GM13976 (cell line): ENCODE measurements at places on chromosomes 5 and 9.
A peak's percentile ranks its signal among the peaks of the same experiment; 100 is the strongest.

GRCh38 chr9:97753975-97754374, 56.8 kb upstream of the XPA start:
- no peak for DNase-seq

DNA sequence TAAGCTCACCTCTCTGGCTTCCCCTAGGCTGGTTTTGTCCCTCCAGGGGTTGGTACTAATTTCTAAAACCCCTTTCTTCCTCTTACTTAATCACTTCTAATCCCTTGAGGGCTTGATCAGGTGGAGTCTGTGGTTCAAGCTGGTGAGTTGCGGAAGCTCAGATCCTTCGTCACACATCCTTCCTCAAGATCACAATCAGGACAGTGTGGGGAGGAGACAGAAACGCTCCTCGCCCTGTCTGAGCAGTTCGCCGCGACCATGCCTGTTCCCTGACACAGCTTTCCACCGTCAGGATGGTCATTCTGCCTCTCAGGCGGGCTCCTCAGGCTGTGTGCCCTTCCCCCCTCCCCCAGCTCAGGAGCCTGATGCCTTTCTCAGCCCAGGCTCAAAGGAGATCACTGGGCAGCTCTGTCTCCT, 24.3 kb downstream of the CPLX2 start:
- DNase-seq: peak; percentile 55

GRCh38 chr5:39341896-39342295, 22.4 kb downstream of the C9 start:
- DNase-seq: no peak

DNA sequence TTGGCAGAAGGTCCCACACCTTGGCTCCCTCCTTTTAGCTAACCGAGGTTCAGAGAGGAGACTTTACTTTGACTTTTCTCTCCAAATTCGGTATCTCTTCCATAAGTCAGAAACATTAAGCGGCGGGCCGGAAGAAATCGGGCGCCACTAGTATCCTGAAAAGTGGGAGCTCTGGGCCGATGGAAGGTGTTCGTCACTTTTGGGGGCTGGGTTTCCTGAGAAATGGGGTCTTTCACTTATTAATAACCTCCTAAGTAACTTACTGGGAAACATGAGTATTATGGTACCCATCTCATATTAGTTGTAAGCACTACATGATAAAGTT, 716 bp downstream of the STX17 start:
- DNase-seq: no peak

DNA sequence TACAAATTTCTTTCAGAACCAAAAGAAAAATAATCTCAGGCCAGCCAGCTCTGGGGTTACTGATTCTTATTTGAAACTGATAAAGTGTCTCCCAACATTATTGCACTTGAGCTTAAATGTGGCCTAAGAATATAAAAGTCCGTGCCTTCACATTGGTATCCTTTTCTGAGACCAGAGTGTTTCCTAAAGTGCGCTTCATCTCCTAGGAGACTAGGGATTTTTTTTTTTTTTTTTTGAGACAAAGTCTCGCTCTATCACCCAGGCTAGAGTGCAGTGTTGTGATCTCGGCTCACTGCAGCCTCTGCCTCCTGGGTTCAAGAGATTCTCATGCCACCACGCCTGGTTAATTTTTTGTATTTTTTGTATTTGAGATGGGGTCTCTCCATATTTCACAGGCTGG, 23.6 kb upstream of the KCNIP1 start:
- no peak for DNase-seq

- no peak for DNase-seq
Measured at GRCh38 chr5:3214838-3215374, 380.7 kb upstream of the IRX1 start.

DNA sequence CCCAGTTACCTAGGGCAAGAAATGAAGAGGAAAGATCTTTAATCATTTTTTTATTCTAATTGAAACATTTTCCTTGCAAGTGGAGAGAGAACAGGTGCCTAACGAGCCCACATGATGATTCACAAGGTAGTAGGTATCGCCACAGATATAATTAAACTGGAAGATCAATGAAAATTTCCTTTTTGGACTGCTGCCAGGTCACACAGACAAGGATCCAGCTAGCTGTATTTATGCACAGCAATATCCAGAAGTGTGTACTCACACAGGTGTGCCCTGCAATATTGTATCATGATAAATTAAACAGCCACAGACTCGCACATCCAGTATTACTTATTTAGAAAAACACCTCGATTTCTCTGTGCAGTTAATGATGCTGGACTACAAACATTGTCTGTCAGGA, 294.0 kb upstream of the SMARCA2 start:
- DNase-seq: no peak

GRCh38 chr5:10581867-10582511, 18.1 kb downstream of the ANKRD33B start:
- no peak for DNase-seq

DNA sequence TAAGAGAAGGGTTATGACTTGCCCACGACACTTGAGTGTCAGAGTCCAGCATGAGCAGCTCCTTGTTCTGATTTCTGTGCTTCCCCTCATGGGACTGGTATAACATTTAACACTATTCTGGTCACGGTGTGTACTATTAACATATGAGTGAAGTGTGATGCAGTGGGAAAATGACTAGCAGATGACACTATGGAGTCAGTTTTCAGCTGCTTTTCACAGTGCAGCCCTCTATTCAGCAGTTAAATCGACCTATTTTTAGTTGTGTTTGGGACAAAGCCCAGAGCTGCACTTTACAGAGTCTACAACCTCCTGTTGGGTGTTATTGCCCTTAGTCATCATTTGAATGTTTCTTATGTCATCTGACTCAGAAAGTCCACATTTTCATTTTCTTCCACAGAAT, 59.1 kb downstream of the CHSY3 start:
- no peak for DNase-seq

GRCh38 chr5:126516133-126516532, 78.9 kb downstream of the ALDH7A1 start:
- DNase-seq: no peak

GRCh38 chr9:118478752-118479151, 774.5 kb downstream of the TLR4 start:
- DNase-seq: no peak

DNA sequence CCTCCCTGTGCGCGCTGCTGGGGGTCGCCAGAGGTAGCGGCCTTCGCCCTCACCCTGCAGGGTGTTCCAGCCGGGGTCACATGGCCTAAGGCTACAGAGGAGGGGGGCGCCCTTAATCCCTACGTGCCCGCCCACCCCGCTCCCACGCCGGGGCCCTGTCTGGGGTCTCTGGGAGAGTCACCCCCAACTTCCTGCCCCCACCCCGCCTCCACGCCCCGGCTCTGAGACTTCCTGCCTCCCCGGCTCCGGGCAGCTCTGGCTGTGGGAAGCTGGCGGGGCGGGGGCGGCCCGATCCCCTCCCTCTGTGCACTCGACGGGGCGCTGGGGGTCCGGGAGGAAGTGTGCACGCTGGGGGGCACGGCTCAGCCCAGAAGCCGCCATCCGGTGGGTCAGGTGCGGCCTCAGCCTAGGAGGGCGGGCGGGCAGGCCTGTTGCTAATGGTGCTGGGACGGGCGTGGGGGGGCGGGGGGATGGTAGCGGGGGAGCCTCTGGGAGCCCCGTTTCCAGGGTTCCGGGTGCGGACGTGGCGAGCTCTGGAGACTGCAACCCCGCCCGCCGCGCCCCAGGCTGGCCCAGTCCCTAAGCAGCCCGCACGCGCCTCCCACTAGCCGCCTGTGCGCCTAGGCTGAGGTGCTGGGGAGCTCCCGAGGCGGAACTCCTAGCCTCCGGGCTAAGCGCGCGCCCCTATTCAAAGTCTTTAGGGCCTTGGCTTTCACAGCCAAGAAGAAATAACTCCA, 61.6 kb downstream of the CXXC5 start:
- DNase-seq: peak; percentile 72

- DNase-seq: no peak
Measured at GRCh38 chr9:136474974-136475865, 7.6 kb downstream of the SEC16A start.

DNA sequence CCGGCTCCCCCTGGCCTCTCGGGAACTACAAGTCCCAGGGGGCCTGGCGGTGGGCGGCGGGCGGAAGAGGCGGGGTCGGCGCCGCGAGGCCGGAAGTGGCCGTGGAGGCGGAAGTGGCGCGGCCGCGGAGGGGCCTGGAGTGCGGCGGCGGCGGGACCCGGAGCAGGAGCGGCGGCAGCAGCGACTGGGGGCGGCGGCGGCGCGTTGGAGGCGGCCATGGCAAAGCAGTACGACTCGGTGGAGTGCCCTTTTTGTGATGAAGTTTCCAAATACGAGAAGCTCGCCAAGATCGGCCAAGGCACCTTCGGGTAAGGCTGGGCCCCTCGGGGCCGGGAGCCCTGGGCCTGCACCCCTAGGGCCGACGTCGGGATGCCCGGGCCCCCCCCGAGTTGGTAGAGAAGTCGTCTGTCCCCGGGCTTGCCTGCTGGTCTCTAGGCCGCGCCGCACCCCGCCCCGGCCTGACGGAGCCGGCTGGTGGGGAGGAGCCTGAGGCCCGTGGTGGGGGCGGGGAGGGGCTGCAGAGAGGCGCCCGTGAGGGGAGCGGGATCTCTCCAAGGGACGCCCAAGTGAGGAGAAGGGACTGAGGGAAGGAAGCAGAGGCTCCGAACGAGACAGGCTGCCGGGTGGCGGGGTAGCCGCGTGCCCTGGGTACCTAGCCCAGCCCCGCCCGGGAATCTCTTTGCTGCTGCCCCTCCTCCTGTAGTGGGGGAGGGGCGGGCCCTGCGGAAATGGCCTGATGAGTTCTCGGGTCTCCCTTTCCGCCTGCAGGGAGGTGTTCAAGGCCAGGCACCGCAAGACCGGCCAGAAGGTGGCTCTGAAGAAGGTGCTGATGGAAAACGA, at the start of gene CDK9:
CDK9 (plus strand) TSS at position 102 of the 840 bp plus-strand sequence; CDS start at position 217, 115 bp downstream.
- peak; percentile 95 for DNase-seq

- no peak for DNase-seq
Measured at GRCh38 chr5:178244576-178244975, 12.0 kb upstream of the PHYKPL start.
